ENCODE measurements at places on chromosomes 4 and X.

- no peak for DNase-seq
Measured at GRCh38 chr4:181006499-181007260, 1236.5 kb upstream of the TENM3 start.

- no peak for DNase-seq
Measured at GRCh38 chr4:162104459-162105124, 59.2 kb downstream of the FSTL5 start.

- no peak for DNase-seq
Measured at GRCh38 chrX:100895365-100896075, 21.4 kb upstream of the NOX1 start.

DNA sequence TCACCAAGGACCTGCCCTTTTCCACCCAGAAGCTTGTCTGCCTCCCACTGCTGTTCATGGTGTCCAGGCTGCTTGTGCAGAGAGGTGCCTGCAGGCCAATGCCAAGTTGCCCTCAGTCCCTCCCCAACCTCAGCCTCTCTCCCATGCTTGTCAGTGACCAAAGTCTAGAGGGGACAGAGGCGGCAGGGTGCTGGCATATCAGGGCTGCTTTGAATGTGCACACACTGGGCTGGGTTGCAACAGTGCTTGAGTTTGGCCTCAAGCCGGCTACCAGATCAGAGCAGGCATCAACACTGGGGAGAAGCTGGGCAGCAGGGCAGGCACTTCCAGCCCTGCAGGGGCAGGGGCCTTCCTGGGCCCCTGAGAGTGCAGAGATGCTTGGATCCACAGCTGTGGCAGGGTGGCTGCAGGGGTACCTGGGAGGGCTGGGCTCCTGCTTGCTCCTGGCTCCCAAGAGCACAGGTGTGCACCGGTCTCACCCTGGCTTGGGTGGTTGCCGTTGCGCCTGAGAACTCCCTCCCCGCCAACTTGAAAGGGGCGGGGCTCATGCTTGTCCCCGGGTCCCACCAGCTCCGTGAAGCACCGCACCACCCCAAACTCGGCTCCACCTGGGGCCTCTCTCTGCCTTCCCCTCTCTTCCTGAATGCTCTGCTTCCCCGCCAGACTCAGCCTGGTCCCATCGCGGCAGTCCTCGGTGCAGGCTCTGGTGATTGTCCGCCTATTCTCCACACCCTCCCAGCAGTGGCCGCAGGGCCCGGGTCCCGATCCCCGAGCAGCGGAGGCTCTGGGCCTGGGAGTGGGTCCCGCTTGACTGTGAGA lies 1681.9 kb upstream of the ADGRL3 start:
- DNase-seq, result no peak

- no peak for DNase-seq
Measured at GRCh38 chr4:6001680-6002491, 16.3 kb downstream of the C4orf50 start.

DNA sequence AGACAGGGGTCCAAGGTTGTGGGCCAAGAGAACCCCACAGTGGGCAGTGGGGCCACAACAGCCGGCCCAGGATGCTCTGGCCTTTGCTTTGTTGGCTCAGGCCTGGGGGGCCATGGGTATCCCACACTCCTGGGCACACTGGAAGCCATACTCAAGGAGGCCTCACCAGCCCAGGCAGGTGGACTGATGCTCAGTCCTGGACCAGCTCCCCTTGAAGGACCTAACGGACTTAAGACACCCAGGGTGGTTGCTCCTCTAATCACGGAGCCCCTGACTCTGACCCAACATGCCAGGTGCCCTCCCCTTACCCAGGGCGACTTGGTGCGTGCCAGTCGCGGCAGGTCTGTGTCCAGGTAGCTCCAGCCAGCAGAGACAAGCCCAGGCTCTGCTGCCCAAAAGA lies 50.8 kb downstream of the ZFYVE28 start:
- DNase-seq, result no peak

DNA sequence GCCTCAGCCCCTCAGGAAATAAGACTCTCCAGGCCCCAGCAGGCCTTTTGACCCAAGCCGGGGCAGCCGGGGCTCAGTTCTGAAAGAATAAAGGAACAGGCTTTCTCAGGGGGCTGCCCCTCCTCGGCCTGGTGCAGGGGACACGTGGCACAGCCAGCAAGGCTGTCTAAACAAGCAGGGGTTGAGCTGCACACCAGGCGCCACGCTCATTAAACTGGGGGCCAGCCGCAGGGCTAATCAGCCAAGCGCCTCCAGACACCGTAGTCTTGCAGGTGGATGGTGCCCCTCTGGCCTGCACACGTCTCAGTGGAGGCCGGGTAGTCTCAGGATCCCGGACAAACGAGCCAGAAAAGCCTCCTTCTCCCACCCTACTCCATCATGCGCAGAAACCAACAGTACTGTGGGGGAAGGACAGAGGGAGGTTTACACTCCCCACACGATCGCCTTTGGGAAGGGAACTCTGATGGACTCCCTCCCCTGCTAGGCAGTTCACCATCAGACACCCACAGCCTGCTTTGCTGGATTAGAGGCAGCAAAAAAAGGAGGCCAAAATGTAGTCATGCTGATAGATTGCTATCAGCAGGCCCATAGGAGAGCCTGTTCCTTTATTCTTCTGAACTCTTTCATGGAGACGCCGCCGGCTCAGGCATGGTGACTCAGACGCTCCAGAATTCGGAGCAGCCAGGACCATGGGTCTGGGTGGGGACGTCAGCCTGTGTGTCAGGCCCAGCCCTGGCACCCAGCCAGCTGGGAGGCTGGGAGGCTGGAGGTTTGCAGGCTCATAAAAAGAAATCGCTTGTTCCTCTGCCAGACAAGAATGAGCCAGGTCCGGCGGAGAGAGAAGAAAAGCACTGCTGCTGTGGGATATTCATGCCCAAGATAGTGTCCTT lies 342.4 kb downstream of the BCOR start:
- no peak for DNase-seq

GRCh38 chr4:11155208-11155867 lies 273.4 kb downstream of the HS3ST1 start:
- DNase-seq, result no peak

- DNase-seq, result no peak
Measured at GRCh38 chrX:136467303-136467702, 20.4 kb upstream of the BRS3 start.

DNA sequence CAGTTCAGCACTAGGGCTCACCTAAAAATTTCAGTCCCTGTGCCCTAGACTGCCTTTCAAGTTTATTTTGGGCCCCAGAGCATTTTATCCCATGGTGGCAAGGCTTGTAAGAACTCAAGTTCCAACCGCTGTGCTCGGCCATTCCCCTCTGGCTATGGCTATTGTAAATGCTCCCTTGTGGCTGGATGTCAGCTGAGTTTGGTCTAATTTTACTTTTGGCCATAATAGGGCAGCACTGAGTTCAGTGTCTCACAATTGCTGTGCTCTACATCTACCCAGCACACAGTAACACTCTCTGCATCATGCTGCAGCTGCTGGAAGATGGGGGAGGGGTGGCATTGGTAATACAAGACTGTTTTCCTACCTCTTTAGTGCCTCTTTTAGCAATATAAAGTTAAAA lies 210.8 kb upstream of the IRS4 start:
- DNase-seq, result no peak

GRCh38 chrX:144295921-144296320 lies 412.1 kb downstream of the UBE2NL start:
- no peak for DNase-seq

- no peak for DNase-seq
Measured at GRCh38 chrX:20320461-20321159, 53.9 kb upstream of the RPS6KA3 start.

GRCh38 chr4:42732776-42733175 lies 75.9 kb upstream of the ATP8A1 start:
- DNase-seq, result no peak

- no peak for DNase-seq
Measured at GRCh38 chr4:84041426-84041825, 457.7 kb downstream of the NKX6-1 start.

- DNase-seq, result no peak
Measured at GRCh38 chrX:131219271-131219670, 69.8 kb downstream of the IGSF1 start.

- no peak for DNase-seq
Measured at GRCh38 chrX:67607466-67607865, 63.6 kb downstream of the AR start.

- DNase-seq, result no peak
Measured at GRCh38 chrX:148193759-148194158, 212.6 kb downstream of the FMR1NB start.

- DNase-seq, result no peak
Measured at GRCh38 chrX:109830704-109831206, 97.7 kb upstream of the ACSL4 start.

DNA sequence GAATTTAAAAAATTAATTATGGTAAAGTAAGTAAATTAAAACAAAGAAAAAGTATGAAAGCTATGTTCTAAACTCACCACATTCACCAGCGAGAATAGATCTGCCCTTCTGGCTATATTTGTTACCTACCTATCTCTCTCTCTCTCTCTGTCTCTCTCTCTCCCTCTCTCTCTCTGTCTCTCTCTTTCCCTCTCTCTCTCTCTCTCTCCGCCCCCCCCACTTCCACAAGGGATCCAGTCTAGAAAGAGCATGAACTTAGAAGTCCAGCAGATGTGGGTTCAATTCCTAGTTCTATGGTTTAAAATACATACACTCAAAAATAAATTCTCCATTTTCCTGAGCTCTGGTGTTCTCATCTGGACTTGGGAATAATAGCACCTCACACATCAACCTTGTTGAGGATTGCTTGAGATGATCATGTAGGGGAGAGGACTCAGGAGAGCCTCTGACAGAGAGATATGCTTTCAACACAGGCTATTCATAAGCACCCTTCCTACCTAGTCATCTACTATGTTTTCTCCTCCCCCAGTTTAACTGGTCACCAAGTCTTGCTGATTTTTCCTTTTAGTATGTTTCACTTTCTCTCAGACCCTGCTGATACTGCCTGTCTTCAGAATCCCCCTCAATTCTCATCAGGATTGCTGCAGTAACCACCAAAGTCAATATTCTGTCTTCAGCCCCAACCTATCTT lies 64.7 kb downstream of the SLC7A11 start:
- DNase-seq, result no peak

DNA sequence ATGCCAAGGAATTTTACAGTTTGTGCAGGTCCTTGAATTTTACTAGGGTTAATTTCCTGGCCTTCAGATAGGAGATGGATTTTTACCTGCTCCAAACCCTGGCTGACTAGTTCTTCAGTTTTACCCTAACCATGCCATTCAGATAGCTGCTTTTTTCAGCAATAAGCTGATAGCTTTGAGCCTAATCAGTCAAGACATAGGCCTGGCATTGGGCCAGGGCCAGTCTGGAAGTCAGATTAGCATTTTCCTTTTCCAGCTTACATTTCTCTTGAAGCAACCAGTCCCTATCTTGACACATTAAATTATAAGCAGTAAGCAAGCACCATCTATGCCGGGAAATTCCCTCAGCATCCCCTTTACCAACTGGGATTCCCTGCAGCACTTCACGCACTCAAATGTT lies 177.1 kb downstream of the ADGRA3 start:
- no peak for DNase-seq

GRCh38 chrX:97200454-97200853 lies 316.7 kb downstream of the RPA4 start:
- DNase-seq, result no peak

DNA sequence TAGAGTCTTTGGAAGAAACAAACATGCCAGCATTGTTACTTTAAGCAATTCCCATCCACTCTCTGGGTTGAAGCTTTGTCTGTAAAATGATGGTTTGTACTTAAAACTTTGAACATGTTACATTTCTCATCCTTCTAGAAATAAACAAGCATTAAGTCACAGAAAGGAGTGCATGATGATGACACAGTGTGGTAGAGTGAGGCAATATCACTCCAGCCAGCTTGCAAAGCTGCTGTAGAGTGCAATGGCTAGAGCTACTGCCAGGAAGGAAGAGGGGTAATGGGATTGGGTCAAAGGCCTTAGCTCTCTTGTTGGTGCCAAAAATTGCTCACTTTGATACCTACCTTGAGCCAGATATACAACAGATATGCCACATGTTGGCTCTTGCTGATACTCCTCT lies 12.3 kb upstream of the ENOX2 start:
- DNase-seq, result no peak

GRCh38 chr4:81527115-81527514 lies 55.4 kb upstream of the RASGEF1B start:
- DNase-seq, result no peak

GRCh38 chr4:176032454-176032853 lies 33.2 kb upstream of the WDR17 start:
- DNase-seq, result no peak

- no peak for DNase-seq
Measured at GRCh38 chrX:2559124-2559523, 58.3 kb upstream of the DHRSX start.

GRCh38 chr4:140046543-140046942 lies 107.4 kb downstream of the MAML3 start:
- DNase-seq, result no peak

DNA sequence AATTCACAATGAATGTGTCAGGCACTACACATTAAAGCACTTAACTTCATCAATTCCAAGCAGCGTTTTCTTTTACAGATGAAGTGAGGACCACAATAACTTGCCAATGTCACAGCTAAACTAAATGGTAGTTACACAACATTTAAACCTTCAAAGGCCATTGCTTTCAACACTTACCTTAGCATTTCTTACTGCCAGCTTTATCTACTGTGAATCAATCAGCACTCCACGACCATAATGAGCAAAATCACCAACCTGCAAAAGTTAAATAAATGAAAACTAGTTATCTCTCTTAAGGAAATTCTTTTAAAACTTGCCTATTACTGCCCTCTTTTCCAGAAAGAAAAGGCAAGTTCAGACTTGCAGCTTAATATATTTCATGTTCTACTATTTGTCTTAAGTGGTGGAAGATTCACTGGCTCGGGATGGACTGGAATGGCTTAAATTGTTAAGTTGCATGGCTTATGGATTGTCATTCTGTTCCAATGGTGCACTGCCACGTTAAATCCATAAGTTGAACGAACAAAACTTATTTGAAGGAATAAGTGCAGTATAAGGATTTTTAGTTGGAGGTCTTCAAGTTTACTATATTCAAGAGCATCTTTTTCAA lies 8.3 kb downstream of the RBMX start:
- DNase-seq, result no peak

DNA sequence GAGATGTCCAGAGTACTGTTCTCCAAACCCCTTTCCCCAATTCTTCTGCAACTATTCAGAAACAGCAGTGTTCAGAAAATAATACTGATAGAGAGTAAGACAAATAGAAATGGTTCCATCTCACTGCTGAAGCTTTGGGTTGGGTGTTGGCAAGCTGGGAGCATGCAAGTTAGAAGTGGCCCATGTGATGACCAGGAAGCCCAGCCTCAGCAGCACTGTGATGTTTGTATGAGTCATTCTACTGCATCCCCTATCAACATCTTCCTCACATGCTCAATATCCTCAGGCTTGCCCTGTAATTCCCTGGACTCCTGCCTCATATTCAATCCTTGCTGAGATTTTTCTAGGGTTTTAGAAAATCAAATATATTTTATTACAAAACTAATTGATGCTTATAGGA lies 96.5 kb downstream of the CHRDL1 start:
- DNase-seq, result no peak

DNA sequence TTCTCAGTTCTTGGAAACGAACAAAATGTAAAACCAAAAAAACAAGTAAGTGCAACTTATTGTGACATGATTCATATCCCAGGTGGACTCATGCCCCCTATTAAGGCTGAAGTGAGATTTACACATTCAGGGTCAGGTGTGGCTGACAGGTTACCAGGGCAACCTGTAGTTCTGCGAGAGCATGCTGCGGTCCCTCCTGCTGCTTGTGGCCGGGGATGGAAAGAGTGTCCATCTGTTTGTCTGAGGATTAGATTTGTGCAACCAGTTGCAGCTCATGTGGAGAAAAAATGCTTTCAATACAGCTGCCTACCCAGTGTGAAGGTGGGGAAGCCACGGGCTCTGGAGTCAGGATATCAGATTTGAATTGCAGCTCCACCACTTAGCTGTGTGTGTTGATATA lies 78.8 kb downstream of the FAM184B start:
- DNase-seq, result no peak
